ENCODE measurements at places on chromosomes 12 and 14.

- DNase-seq: no peak
These were observed 24.9 kb downstream of the VPS37B start for GRCh38 chr12:122870867-122871664.

DNA sequence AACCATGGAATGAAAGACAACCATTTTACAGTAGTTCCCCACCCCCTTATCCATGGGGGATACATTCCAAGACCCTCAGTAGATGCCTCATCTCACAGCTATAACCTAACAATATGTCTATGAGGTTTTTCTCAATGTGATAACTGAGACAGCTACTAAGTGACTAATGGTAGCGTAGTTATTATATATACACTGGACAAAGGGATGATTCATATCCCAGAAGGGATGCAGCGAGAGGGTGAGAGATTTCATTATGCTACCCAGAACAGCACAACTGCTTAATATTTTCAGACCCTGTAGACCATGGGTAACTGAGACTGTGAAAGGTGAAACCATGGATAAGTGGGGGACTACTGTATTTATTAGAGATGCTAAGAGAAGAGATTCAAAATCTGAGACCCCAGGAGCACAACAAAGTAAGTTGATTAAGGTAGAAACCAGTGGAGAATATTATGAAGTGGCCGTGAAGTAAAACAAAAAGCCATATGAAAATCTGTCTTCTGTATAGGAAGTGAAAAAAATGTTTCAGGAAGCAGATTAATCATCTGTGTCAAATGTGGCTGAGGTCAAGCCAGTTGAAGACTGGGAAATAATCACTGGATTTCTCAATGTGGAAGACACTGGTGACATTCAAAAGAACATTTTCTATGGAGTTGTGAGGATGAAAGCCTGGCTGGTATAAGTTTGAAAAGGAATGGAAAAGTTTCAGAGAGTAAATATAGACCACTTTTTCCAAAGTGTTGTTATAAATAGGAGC, 77.2 kb downstream of the RPL10L start:
- DNase-seq: no peak

GRCh38 chr14:93535537-93535936, 104.8 kb downstream of the UNC79 start:
- no peak for DNase-seq

DNA sequence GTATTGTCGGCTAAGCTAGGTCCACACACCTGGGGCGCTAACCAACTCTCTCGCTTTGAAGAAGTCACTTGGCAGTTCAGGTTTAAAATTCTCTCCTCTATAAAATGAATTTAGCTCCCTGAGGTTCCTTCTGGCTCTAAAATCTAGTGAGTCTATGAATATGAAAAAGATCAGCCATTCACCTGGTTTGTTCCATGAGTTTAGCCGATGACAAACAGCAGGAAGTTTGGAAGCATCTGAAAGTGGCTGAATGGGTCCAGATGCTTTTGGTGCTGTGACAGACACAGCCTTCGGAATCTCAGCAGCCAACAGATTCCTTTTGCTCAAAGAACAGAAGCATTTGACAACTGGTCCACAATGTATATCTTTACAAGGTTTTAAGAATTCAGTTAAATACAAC, 73.4 kb upstream of the FOXN3 start:
- no peak for DNase-seq

GRCh38 chr12:95385246-95386035, 88.5 kb upstream of the METAP2 start:
- DNase-seq: no peak

DNA sequence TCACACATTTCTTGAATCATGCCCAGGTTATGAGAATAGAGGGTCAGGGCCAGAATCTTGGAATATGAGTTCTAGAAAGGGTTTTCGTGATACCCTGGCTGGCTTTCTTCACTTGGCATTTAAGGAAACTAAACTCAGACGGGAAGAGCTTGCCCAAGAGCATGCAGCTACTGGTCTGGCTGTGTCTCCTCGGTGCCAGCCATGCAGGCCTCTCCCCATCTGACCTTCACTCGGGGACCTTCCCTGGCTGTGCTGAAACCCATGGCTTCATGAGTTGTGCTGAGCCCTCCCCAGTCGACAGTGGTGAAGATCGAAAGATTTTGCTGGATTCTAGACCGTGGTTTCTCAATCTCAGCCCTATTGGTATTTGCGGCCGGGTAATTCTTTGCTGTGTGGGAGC, 38.0 kb downstream of the FOXN3 start:
- DNase-seq: no peak

DNA sequence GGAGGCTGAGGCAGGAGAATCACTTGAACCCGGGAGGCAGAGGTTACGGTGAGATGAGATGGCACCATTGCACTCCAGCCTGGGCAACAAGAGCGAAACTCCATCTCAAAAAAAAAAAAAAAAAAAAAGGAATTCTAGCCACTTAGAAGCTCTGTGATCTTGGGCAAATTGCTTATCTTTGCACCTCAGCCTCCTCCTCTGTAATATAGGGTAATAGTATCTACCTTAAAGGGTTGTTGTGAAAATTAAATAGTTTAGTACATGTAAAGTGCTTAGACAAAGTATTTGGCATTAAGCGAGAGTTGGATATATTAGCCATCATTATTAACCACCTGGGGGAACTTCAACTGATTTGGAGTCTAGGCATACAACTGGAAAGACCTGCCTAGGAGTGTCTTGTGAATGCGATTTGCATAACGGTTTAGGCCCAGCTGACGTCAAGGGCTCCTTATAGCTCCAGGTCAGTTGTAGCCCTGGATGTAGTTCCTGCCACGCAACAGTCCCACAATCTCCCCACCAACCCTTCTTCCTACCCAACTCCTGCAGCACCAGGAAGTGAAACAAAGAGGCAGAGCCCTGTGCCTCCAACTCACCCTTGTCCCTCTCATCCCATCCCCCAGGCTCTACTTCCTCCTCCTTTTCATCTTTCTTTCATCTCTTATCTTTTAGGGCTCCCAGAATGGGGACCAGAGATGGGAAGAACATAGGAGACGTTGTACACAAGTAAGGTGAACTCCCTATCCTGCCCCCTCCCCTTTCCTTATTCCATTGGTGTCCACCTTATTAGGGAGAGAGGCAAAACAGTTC, 2.1 kb upstream of the IL23A start:
- no peak for DNase-seq

DNA sequence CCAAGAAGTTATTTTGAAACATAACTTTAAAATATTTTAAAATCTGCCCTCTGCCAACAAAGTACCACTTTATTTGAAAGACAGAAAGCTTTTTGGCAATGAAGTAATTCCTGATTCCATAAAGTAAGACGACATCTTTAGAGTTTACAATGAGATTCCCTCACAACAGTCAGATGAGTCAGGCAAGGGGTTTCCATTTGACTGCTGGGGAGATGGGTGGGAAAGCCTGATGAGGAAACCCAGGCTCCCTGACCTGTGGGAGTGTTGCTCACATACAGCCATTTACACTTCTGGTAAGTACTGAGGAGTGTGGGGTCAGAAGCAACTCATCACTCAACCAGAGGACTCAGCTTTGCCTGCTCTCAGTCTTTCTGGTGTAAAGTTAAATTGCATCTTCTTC, 10.2 kb downstream of the KITLG start:
- DNase-seq: no peak

All from activated naive CD4-positive, alpha-beta T cell (primary cell).